Fibroblast of skin of left quadriceps (primary cell): ENCODE measurements at places on chromosomes 1 and 21.

DNA sequence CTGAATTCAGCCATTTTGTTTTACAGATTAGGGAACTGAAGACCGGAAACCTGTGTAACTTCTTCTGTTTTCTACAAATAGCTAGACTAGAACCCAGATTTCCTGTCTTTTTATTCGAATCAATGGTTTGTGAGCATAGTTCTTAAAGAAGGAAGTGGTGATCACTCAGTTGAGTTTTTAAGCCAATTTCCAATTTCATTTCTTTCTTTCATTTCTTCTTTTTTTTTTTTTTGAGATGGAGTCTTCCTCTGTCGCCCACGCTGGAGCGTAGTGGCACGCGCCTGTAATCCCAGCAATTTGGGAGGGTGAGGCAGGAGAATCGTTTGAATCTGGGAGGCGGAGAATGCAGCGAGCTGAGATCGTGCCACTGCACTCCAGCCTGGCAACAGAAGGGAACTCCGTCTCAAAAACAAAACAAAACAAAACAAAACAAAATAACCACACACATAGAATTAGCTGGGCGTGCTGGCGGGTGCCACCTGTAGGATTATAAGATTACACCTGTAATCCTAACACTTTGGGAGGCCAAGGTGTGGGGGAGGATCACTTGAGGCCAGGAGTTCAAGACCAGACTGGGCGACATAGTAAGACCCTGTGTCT lies 3.0 kb upstream of the MDM4 start:
- no peak for DNase-seq

- DNase-seq: peak; percentile 36
Observed at GRCh38 chr1:26145041-26145959, 13.6 kb upstream of the FAM110D start.

GRCh38 chr1:14733048-14733778 lies 134.7 kb downstream of the KAZN start:
- DNase-seq: no peak

- no peak for DNase-seq
Observed at GRCh38 chr21:42552407-42553336, 39.0 kb downstream of the SLC37A1 start.

- no peak for DNase-seq
Observed at GRCh38 chr1:223820515-223820858, 25.3 kb downstream of the TP53BP2 start.

GRCh38 chr1:207077470-207078377 lies 10.9 kb upstream of the C4BPB start:
- peak; percentile 50 for DNase-seq

- DNase-seq: no peak
Observed at GRCh38 chr21:41459884-41460534, 34.0 kb downstream of the MX1 start.

DNA sequence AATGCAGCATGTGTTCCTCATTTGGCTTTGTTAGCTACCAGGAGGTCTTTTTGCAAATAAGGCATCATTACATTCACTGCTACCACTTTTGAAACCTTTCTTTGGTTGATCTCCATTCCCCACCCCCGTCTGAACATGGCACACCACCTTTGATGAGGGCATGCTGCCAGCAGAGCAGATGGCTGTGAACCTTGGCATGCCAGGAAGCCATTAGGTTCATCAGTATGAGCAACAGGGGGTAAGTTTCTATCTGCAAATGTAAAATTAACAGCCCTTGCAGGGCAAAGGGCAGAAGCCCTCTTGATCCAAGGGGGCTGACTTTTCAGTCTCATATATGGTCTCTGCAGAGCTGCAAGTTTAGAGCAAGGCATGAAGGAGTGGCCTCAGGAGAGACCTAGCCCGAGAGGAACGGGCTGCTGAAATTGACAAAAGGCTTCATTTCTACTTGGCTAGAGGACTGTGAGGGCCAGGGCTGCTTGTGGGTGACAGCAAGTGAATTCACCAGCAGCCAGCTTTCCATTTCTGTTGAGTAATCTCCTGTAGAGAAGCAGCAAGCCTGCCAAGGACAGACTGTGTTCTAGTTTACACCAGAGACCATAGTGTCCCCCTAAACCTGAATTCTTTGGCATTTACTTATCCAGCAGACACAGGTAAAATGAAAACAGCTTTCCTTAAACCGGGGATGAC lies 127.9 kb downstream of the ZNF326 start:
- DNase-seq: no peak

GRCh38 chr1:248775441-248775840 lies 19.9 kb upstream of the LYPD8 start:
- no peak for DNase-seq

GRCh38 chr1:235617808-235618207 lies 31.8 kb downstream of the GNG4 start:
- DNase-seq: peak; percentile 42

DNA sequence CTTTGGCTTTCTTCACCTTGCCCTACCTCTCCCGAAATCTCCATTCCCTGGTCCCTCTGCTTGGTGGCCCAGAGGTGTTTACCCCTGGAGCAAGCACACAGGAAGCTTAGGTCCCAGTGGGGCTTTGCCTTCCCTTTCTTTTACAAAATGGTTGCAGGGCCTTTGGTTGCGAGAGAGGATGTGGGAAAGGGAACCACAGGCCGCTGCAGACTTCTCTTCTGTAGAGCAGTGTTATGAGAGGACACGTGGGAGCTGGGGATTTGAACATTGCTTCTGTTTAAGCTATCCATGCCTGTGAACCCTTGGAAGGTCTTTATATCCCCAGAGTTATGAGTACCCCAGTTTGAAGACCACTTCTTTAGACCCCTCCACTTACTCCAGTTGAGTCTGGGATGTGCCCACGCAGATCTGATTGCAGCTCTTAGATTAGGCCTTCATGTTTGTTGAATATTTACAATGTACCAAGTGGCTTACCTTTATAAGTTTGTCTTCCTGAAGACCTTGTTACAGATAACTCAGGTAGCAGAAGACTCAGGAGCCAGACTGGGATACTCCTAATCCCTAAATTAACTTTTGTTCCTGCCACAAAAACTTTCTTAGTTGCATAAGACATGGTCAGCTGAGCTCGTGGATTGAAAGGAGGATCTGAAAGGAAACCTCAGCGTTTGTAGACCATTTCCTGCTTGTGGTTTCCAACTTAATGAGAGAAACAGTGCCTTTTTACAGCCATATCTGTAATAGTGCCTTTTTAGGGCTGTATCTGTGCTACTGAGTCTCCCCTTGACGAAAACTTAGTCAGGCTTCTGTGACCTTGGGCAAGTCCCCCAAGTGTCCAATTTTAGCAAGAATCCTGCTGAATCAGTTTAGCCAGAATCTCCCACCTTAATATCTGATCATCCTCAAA lies 21.9 kb upstream of the IVNS1ABP start:
- DNase-seq: no peak

DNA sequence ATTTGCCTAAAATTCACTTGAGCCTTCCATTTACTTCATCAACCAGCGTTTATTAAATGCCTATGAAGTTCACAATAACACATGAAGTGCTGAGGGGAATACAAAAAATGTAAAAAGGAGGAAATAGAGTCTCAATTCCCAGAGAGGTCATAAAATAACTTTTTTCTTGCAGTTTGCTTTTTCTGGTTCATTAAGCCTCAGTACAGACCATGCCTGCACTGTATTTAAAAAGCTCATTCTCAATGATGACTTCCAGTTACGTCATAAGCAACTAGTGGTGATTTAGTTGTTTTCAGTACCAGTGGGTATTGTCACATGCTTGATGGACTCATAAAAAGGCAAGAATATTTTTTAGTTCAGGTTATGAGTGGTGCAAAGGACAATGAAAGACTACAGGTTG lies 160.1 kb upstream of the UBE2U start:
- no peak for DNase-seq

DNA sequence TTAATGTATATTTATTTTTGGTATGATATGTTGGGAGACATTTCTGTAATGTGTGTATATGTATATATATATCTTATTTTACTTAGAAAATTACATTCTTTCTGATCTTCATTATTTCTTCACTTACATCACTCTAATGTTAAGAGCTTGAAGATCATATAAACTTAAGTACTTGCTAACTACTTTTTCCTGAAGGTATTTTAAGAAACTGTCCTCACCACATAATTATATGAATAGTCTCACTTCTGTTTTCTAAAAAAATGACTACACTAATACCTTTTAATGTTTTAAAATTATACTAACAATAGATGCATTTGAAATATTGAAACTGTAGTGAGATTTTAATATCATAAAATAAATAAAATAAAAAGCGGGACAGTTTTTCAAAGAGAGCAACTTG lies 377.1 kb downstream of the LRRIQ3 start:
- DNase-seq: no peak

DNA sequence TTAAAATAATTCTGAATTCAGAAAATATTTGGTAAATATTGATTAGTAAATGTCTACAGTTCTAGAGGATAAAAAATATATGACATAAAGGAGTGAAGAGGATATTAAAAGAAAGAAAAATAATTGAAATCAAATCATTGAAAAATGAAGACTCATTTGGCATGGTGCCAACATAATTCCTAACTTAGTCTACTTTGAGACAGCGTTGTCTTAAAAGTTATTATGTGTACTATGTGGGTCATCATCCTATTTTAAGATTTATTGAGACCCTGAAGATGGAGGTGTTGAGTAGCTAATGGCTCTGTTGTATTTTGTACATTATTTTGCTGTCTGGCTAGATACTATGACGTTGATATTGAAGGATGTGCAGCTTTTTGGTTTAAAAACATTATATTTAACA lies 156.7 kb upstream of the PTGFR start:
- no peak for DNase-seq

DNA sequence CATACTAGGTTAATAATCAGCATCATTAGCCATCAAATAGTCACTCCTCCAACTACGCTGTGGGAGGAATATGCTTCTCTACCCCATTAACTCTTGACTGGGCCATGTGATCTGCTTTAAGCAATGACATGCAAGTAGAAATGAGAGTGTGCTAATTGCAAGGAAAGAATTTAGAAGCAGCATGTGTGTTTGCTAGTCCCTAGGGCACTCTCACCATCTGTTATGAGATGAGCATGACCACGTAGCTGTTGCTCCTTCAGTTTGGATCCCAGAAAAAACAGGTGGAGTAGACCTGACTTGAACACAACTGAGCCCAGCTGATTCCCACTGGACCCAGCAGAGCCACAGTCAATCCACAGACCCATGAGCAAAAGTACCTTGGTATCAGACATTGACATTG lies 19.7 kb upstream of the RGS7 start:
- DNase-seq: no peak

- DNase-seq: no peak
Observed at GRCh38 chr1:209029737-209030136, 553.8 kb upstream of the CAMK1G start.

GRCh38 chr1:209326831-209327230 lies 256.7 kb upstream of the CAMK1G start:
- DNase-seq: no peak

- DNase-seq: no peak
Observed at GRCh38 chr1:21621761-21622436, 47.3 kb downstream of the RAP1GAP start.

GRCh38 chr1:7224081-7224534 lies 438.9 kb downstream of the CAMTA1 start:
- DNase-seq: no peak

GRCh38 chr1:165686971-165687433 lies 11.4 kb downstream of the ALDH9A1 start:
- DNase-seq: no peak

DNA sequence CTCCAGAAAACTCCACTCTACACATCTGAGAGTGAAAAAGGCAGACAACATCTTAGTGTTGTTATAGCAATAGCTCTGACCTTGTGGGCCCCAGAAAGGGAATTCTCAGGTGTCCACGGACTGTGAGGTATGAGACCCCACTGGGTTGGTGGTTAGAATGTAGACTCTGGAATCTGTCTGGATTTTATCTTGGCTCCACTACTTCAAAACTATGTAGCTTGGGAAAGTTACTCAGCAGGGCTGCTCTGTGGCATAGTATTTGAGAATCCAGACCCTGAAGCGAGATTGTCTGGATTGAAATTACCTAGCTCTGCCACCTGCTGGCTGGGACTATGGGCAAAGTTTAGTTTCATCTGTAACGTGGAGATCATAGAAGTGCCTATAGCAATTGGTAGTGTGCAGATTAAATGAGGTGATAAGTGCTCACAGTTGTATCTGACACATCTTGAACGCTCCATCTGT lies 25.8 kb downstream of the PRDM2 start:
- DNase-seq: peak; percentile 69

DNA sequence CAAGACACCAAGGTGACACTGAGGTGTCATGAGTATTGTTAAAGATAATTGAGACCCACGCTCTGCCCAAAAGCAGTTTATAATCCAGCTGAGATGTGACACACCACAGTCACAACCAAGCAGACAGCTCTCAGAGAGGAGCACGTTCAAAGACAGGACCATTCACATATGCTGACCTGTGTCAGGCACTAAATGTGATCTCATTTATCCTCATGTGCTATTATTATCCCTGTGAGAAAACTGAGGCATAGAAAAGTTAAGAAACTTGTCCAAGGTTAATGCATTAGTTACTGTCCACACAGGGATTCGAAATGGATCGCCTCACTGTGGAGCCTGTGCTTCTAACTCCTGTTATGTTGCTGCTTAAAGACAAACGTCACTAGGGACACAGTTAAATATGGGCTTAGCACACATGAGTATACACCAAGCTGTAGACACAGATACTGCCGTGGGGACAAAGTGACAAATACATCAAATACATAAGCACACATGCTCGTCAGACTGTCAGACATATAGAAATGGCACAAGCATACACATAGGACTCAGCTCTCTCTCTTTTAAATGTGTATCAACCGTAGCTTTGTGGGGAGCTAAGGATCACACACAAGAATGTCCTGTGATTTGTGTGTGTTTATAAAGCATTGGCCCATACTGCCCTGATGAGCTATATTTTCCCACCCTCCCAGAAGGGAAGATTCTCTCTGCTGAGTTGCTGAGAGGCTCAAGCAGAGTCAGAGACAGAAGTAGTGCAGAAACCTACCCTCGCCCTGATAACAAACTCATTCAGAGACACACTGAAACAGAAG lies 3.5 kb upstream of the IGSF8 start:
- no peak for DNase-seq

- no peak for DNase-seq
Observed at GRCh38 chr1:163906283-163906682, 584.5 kb downstream of the NUF2 start.

- no peak for DNase-seq
Observed at GRCh38 chr1:67559222-67559700, 125.7 kb upstream of the GADD45A start.

DNA sequence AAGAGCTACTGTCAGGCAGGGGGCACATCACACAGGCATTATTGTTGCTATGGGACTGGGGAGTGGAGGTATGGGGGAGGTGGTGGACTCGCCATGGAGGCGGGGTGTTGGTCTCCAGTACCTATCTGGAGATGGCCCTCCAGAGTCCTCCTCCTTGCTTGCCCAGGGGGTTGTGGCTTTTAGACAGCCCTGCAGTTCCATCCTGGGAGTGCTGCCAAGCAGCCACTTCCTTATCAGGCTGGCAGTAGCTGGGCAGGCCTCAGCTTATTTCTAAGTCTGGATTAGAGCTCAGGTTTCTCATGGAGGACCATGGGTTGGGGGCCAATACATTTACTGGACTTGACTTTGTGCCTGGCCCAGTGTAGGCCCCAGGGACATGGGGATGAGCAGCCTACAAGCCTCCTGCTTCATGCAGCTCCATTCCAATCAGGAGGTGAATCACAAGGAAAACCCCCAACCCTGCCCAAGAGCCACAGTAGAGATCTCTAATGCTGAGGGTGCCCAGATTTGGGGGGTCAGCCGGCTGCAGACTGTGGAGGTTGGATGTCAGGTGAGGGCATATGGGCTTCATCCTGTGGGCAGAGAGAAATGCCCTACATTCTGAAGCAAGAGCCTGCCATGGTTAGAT lies 210.7 kb upstream of the EDN2 start:
- no peak for DNase-seq
